ENCODE measurements at places on chromosomes 4 and X.

GRCh38 chrX:2710041-2710840, 19.1 kb downstream of the CD99 start:
- DNase-seq, result peak; percentile 59

DNA sequence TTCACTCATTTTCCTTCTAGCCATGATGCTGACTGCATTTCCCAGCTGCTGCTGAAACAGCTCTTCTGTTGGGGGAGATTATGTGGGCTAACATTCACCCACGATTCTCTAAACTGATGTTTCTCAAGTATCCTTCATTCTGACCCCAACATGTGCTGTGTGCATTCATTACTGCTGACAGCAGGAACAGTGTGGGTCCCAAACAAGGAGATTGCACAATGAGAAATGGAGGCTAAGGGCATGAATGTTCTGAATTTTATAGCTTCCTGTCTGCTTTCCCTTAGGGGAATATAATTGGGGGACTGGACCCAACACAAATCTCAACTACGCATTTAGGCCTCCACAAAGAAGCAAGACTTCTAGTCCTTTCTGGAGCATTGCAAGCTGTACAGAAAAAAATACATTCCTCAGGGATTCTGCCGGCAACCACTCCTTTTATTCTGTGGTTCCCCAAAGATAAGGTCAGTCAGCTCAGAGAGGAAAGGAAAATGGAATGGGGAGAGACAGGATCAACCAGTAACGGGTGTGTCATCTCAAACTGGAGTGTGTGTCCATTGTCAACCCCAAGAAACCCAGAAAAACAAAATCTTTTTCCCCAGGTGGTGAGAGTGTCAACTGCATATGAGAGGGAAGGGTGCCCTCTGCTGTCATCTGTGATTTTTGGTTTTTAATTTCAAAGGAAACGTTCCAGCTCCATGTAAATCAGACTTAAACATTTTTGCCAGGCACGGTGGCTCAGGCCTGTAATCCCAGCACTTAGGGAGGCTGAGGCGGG, 81.5 kb upstream of the EGFL6 start:
- DNase-seq, result peak; percentile 25

- no peak for DNase-seq
These were observed 515.0 kb downstream of the CFAP47 start for GRCh38 chrX:36434522-36434921.

GRCh38 chr4:44927399-44928380, 201.3 kb upstream of the GNPDA2 start:
- no peak for DNase-seq

DNA sequence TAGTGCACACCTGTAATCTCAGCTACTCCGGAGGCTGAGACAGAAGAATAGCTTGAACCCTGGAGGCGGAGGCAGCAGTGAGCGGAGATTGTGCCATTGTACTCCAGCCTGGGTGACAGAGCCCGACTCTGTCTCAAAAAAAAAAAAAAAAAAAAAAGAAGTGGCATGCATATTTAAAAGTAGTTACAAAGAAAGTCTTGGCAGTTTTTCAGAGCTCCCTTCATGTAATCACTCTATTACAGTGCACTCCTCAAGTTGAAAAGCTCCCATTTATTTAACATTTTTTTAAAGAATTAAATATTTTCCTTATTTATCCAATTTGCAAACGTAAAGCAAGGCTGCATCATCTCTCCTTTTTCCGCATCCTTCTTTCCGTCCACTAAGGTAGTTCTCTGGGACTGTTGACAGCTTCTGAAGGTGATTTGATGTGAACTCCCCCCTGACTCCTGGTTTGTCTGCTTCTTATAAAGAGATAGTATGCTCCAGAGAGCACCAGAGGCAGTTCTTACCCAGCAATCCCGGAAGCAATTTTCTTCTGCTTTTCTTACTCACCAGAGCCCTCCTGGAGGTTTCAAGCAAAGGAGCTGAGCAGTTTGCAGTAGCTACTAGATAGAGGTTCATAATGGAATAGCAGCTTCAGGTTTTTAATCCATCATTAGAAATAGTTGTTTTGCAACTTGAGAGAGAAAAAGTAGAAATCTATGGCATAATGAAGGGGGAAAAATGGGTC, 151.0 kb downstream of the PALLD start:
- DNase-seq, result no peak

- DNase-seq, result no peak
These were observed 19.2 kb downstream of the DIAPH2 start for GRCh38 chrX:96703816-96704215.

All from stimulated activated CD8-positive, alpha-beta memory T cell treated with anti-CD3 and anti-CD28 coated beads, Interleukin-4, amount 100 ng/mL, for 48 hours (primary cell).